Uterine smooth muscle cell (primary cell): ENCODE measurements at places on chromosomes 3 and 15. TPM values are rescaled to one million over a fixed set of nuclear protein-coding genes. Genes with fewer than 3 reads are reported as not detected.

Gene SCN11A
- under 0.01 and 0.11 TPM in 2 replicates for total RNA-seq

Gene POPDC2
- total RNA-seq: 0.50 and 6.3 TPM in 2 replicates

Gene SLC22A14
- total RNA-seq: under 0.01 TPM in 1 of 2 replicates, not detected in the other

Gene TGM4
- total RNA-seq: not detected in 2 replicates

Gene SYNPR
- total RNA-seq: not detected in 2 replicates

Gene SRGAP3
- total RNA-seq: 3.1 and 6.0 TPM in 2 replicates

Gene STRIT1
- total RNA-seq: not detected in 2 replicates

Gene MINDY4B
- total RNA-seq: not detected in 2 replicates

Gene SMCO1
- not detected in 2 replicates for total RNA-seq

Gene TICRR
- total RNA-seq: 3.2 and 8.7 TPM in 2 replicates

Gene PRRT3
- total RNA-seq: 1.3 and 2.1 TPM in 2 replicates

Gene BUB1B
- 16.2 and 64.9 TPM in 2 replicates for total RNA-seq

Gene OR5K2
- not detected in 2 replicates for total RNA-seq

Gene CTSH
- total RNA-seq: 66.4 and 102 TPM in 2 replicates

Gene SNX4
- total RNA-seq: 33.4 and 37.6 TPM in 2 replicates

Gene ZPLD1
- total RNA-seq: 0.62 TPM in 1 of 2 replicates, not detected in the other

Gene GOLGB1
- 57.1 and 94.1 TPM in 2 replicates for total RNA-seq

Gene FAM174B
- 0.50 and 1.00 TPM in 2 replicates for total RNA-seq

Gene NR2E3
- 0.22 and 0.25 TPM in 2 replicates for total RNA-seq
